ENCODE measurements at places on chromosomes 5 and 9.

GRCh38 chr9:92247296-92247695, 46.2 kb downstream of the IARS1 start:
- no peak for DNase-seq

DNA sequence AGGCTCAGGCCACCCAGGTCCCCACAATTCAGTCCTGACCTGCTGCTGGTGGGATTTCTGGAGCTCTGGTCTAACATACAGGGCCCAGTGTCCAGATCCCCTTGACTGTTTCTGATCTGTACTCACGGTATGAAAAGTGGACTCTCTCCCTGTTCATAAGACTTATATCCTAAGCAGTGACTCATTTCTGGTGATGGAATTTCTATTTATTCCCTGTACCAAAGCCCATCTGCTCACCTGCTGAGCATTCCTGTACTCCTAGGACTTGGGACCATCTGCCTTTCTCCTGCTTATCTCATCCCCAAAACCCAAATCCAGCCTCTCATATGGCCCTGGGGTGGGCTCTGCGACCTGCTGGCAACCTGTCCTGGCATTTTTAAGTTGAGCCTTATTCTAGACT, 86.6 kb downstream of the APBA1 start:
- no peak for DNase-seq

DNA sequence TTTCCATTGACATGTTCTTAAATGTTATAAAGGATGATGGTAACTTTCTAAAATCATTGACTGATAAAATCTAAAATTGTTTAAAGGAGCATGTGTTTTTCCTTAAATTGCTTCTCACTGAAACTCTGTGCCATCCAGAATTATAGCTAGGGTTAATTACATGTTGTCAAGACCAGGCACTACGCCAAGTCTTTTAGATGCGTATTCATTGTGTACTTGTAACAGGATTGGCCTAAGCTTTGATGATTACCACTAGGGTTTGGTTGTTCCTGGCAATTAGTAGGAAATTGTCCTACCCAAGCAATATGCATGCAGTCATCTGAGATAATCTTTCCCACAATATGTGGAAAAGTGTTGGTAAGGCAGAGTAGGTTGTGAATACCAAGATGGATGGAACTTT, 43.8 kb downstream of the PRKACG start:
- DNase-seq = no peak

GRCh38 chr9:113508111-113508749, 44.7 kb downstream of the RGS3 start:
- no peak for DNase-seq

GRCh38 chr5:95647886-95648860, 1.6 kb downstream of the RFESD start:
- no peak for DNase-seq

- DNase-seq = no peak
These were observed 174.3 kb downstream of the CDH12 start for GRCh38 chr5:22678886-22679285.

GRCh38 chr9:134276453-134277245, 49.6 kb upstream of the RXRA start:
- DNase-seq = no peak

GRCh38 chr5:65776441-65777141, 54.6 kb downstream of the NLN start:
- no peak for DNase-seq

DNA sequence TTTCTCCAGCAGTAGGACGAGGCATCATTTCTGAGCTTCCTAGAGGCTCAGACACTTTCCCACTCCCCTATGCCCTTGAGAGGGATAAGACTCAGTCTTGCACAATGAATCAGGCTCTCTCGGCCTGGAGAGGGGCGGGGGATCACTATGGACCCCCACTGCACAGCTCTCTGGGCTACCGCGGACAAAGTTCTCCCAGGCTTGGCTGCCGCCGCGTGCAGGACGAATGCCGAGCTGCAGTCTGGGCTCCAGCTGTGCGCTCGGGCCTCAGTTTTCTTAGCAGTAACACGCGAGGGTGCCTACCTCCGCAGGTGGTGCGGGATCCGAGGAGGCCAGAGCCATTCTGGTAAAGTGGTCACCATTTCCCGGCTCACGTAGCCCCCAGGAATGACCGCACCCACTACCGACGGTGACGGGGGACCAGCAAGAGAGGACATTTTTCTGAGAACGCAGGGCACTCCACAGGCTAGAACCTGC, 3.4 kb upstream of the MYORG start:
- DNase-seq = no peak

- peak; percentile 82 for DNase-seq
These were observed 186.6 kb upstream of the PANK3 start for GRCh38 chr5:168765551-168766425.

GRCh38 chr5:103981592-103981991, 419.0 kb upstream of the NUDT12 start:
- DNase-seq = no peak

GRCh38 chr5:76305269-76305668, 97.8 kb upstream of the IQGAP2 start:
- no peak for DNase-seq

DNA sequence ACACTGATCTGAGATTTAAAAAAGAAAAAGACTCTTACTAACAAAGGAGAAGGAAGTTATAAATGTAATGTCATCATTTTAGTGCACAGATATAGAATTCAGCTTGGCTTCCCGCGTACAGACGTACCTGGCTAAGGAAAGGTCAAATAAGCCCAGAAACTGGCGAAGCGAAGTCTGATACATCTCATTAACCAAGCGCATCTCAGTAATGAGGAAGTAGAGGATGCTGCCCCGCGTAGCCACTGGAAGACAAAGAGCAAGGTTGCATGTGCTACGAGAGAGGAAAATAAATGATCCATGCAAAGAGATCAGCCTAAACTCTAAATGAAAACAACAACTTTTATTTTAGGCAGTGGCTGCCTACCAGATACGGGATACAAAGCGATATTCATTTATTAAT, 208.8 kb downstream of the DNAH5 start:
- DNase-seq = no peak

DNA sequence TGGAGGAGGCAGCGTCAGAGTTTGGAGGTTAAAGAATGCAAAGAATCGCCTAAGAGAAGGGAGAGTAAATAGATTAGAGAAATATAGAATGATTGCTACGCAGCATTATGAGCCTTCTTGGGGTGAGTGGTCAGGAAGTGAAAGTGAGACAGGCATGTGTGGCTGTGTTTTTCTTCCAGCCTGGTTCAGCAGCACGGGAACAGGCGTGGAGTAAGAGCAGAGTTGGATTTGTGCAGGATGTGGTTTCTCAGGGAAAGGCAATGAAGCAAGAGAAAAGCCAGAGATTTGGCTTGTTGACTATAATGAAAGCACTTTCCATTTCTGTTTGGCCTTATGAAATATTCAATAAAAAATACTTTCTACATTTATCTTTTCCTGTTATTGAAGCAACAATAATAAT, 34.3 kb upstream of the FRMD3 start:
- DNase-seq = no peak
